NCI-H1105 (cell line): ENCODE measurements at places on chromosomes 4 and X.

GRCh38 chr4:68494688-68495087 lies 47.4 kb downstream of the TMPRSS11E start:
- no peak for DNase-seq

- DNase-seq: peak; percentile 16
These were observed 37.8 kb upstream of the SLC9A7 start for GRCh38 chrX:46796574-46797191.

DNA sequence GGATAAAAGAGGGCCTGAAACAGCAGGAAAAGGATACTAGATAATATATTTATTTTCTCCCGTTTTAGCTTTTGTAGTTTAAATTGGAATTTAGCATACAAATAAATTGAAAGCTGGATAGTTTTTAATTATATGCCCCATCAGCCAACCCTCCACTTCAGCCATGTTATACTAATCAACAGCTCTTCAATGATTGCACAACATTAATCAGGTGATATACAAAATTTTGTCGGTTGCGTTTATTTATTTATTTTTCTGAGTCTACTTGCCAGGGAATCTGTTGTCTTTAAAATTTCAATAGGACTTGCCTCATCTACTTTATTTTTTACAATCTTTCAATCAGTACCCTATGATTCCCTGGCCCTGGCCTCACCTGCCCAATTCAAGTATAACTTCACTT lies 12.1 kb downstream of the DGKK start:
- no peak for DNase-seq

GRCh38 chrX:152989292-152989658 lies 4.6 kb downstream of the PNMA5 start:
- DNase-seq: no peak

DNA sequence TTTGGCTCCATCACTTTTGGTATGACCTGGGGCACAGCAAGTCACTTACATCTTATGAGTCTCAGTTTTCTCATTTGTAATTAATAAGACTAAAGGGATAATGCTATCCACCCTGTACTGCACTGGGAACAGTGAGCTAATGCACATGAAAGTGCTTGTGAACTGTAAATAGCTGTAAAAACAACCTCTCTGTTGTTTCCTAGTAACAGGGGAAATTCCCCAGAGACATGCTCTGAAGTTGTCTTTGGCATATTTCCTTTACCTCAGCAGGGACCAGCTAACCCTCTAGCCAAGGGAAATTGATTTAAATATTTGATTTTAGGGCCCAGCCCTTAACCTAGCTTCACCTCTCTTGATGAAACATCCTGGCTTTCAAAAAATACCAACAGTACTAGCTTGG lies 6.1 kb upstream of the CYSLTR1 start:
- no peak for DNase-seq

- peak; percentile 61 for DNase-seq
These were observed 266.8 kb downstream of the C4orf33 start for GRCh38 chr4:129362691-129363274.

DNA sequence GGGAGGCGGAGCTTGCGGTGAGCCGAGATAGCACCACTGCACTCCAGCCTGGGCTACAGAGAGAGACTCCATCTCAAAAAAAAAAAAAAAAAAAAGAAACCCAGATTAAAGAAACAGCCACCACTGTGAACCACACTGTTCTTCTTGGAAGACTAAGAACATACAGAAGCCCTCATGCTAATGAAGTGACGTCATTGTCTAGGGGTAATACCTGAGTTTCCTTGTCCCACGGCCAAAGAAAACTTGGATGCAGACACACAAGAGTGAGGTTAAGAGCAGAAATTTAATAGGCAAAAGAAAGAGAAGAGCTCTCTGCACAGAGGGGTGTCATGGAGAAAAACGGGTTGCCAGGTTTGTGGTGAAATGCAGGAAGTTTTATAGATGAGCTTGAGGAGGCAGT lies 691.6 kb downstream of the NLGN4X start:
- no peak for DNase-seq

DNA sequence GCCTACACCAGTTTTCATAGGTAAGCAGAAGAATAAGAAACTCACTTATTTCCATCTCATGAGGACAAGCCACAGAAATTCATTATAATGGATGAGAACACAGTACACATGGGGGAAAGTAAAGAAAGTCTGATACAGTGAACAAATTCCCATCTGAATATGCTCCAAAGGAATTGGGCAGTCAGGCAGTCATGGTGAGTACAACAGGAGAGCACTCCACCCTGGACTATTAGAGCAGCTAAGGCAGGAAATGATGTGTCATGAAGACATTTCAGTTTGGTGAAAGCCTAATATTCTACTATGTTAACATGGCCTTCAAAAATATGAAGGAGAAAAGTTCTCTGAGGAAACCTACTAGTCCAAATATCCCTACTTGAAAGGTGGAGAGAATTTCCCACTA lies 92.0 kb upstream of the PRDX4 start:
- DNase-seq: no peak

DNA sequence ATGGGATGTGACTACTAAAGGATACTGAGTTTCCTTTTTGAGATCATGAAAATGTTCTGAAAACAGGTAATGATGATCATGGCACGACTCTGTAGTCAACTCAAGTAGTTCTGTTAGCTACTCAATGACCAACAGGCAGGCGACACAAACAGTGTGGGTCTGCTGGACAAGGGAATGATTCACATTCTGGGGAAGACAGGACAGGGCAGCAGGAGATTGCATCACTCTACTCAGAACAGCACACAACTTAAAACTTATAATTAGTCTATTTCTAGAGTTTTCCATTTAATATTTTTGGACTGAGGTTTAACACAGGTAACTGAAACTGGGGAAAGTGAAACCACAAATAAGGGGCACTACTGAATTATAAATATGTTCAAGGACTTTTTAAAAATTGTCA lies 365.2 kb downstream of the PRDM5 start:
- DNase-seq: no peak

DNA sequence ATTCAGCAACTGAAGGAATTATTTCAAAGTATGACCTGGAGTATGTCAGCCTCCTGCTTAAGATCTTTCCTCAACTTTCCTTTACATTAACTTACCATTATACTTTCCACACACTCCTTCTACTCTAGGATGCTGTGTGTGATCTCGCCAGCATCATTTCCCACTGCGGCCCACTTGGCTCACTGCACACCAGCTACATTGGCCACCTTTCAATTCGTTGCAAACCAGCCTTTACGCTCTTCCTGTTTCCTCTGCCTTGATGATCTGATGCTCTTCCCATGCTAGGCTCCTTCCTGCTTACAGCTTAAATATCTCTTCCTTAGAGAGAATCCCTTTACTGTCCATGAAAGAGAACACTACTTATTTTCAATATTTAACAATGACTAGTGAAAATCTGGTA lies 95.1 kb downstream of the GPM6A start:
- no peak for DNase-seq
